ENCODE measurements at places on chromosomes 13 and 19.
A peak's percentile ranks its signal among the peaks of the same experiment; 100 is the strongest.

GRCh38 chr13:19961924-19962323 lies 3.4 kb downstream of the ZMYM2 start:
- DNase-seq, result no peak

- DNase-seq, result no peak
Measured at GRCh38 chr19:33279430-33280350, 22.6 kb downstream of the CEBPA start.

DNA sequence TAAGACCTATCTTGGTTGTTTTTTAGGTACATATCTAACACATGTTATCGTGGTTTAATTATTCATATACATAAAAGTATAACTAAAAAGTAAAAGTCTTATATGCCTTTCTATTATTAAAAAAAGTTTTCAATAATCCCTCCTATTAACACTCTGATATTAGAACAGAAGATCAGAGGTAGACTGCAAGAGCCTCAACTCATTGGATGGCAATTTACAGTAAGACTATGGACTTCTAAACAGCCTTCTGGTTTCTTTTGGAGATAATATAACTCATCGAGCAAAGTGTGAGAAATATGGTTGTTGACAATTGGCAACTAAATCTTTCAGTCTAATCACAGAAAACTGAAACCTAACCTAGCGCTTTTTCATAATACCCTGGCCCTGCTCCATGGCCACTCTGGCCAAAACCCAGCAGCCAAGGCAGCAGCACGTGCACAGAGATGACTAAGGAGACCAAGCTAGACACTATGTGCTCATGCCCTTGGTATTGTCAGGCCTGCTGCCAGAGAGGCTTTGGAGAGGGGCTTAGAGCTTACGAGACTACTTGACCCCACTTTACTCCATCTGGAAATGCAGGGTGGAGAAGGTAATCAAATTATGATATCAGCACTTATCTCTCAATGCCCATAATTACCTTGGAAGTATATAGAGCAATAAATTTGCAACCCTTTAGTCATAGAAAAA lies 40.6 kb upstream of the EEF1AKMT1 start:
- no peak for DNase-seq

GRCh38 chr19:49383599-49383998 lies 4.5 kb upstream of the KASH5 start:
- DNase-seq, result no peak

DNA sequence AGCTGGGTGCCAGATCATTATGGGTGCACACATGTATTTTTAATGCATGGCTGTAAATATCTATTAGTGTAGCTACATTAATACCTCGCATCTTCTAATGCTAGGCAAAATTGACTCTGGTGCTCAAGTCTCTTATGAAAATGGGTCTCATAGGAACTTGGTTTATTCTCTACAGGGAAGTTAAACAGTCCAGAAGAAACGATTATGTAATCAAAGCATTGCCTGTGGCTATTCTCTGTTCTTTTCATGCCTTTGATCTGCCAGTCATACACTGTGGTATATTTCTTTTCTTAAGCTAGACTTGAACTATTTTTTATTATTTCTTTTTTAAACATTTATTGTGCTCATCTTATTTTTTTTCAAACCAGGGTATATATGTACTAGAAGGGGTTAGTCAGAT lies 1015.0 kb downstream of the SLITRK1 start:
- no peak for DNase-seq

DNA sequence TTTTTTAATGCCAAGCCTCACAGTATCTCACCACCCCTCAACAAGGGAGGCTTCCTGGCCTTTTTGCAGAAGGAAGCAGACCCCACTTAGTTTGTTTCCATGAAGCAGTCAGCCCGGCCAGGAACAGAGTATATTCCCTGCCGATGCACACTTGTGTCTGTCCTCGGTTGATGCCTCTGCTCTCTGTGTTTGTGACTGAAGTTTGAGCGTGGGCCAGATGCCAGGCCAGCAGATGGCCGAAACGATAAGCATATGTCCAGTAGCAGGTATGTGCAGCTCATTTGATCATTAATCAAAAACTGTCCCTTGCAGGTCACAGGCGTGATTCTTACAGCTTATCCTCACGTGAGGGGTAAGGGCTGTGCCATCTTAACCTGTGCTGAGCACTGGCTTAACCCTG lies 144.0 kb downstream of the IRS2 start:
- no peak for DNase-seq

DNA sequence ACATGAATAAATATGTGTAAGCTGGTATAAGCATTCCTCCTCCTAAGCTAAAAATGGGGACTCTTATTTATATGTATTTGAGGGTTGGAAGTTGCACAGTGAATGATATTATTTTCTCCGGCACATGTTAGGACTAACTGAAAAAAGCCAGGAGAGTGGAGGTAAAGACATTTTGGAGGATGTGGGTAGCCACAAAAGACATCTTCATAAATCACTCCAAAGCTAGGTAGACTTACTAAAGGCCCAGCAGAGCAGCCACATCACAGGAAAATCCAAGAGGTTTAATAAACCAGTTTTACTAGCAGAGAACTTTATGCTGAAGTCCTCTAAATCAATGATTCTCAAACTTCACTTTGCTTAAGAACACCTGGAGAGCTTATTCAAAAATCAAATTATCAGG lies 424.7 kb downstream of the KCTD12 start:
- DNase-seq, result no peak

- DNase-seq, result no peak
Measured at GRCh38 chr19:30557212-30557611, 185.0 kb downstream of the ZNF536 start.

DNA sequence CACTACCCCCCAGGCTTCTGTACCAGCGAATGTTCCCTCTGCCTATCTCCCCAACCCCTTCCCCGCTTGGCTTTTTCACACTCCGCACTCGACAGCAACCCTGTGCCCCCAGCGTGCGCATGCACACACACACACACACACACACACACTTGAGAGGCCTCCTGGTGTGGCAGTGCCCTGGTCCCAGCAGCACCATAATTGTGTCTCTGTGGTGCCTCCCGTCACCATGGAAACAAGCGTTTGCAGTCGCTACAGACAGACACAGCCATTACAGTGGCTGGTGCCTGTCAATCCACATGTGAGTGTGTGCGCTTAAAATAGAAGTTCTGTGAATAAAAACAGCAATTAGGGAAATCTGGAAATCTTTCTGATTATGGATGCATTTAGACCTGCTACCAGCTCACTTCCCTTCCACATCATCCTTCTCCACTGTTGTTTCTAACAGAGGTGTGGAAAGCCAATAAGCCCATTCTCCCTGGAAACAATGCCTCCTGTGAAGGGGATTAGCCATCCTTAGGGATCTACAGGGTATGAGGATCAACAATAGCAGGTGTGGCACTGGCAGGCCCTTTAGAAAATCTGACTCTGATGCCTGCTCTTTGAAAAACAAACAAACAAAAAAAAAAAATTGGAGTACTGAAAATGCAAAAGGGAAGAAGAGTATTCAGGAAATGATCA lies 146.3 kb downstream of the DCLK1 start:
- no peak for DNase-seq

GRCh38 chr19:39871362-39871761 lies 25.2 kb upstream of the FBL start:
- DNase-seq, result no peak

DNA sequence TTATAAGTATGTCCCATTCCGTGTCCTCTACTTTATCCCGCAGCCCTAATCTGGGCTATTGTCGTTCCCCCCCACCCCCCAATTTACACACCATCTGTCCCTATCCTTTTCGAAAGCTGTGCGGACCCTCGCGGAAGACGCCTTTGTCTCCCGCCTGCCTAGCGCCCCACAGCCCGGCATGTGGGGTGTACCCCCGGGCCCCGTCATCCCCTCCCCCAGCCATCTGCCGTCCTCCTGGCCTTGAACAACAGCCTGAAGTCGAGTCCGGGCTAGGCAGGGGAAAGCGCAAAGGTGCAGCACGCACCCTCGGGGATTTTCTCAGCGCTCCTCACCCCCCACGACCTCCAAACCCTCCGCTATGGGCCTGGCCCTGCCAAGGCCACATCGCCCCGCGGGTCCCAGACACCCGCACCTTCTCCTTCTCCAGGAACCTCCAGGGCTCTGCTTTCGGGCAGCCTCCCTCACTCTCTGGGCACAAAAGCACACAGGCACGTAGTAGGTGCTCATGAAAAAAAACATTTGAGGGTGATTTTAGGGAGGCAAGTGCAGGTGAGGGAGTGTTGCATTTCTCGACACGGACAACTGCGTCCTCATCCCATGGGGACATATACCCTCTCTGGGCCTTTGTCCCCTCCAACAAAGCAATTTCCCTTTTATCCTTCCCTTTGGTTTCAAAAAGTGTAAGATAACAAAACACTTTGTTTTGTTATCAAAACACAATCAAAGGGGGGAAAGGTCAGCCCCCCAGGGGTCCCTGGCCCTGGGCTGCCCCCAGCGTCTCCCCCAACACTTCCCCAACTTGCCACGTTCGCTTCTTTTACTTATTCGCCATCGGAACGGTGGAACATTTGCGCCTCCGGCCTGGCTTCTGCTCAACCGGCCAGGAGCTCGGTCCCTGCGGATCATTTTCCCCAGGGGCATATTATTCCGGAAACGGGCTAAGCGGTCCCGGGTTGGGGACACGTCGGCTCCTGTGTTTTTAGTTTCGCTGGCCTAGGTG lies 16.4 kb downstream of the CCDC124 start:
- DNase-seq, result no peak

- DNase-seq, result no peak
Measured at GRCh38 chr19:54473071-54473891, at the start of gene CDC42EP5. CDC42EP5 (minus strand) TSS chr19:54473296; CDS start chr19:54465547, 7,749 bp downstream.

DNA sequence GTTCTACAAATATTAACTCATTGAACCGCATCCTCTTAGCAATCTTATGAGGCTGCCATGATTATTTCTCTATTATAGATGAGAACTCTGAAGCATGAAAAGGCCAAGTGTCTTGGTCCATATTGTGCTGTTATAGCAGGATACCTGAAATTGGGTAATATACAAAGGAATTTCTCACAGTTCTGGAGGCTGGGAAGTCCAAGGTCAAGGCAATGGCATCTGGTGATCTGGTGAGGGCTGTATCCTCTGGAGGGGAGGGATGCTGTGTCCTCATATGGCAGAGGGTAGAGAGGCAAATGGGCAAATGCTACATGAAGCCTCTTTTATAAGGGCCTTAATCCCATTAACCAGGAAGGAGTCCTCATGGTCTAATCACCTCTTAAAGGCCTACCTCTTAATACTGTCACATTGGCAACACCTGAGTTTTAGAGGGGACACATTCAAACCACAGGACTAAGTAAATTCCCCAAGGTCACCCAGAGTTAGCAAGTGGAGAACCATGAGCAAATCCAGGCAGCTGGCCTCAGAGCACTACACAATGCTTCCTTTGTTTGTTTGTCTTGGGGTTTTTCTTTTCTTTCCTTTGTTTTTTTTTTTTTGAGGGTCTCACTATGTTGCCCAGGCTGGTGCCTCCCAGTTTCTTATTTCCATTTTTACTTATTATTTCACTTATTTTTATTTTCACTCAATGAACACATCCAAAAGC lies 55.9 kb upstream of the LATS2 start:
- no peak for DNase-seq

DNA sequence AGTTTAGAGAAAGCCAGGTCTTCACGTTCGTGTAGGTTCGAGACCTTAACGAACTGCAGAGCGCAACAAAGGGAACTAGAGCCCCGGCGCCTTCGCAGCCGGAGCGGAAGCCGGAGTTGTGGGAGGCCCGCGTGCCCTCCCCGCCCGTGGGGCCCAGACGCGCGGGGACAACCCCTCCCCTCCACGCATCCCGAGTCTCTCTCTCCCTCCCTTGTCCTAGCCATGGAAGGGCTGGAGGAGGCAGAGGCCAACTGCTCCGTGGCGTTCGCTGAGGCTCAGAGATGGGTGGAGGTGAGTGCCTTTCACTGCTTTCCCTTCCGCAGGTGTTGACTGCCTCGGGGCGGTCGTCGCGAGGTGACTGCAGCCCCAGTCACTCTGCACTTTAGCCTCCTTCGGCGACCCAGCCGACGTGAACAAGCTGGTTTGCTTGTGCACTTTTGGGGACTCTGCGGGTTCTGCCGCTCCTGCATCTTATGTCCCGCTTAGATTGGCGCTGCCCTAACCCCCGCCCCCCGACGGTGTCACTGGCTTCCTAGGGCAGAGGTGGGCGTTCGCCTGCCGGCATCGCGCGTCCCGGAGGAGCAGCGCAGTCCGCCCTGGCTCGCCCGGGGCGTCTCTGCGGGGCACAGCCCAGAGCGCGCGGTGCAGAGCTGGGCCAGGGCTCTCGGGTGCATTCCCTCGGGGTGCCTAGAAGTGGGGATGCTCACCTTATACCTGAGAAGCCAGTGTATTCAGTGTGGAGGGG lies 478 bp downstream of the LMO7 start:
- peak; percentile 13 for DNase-seq

DNA sequence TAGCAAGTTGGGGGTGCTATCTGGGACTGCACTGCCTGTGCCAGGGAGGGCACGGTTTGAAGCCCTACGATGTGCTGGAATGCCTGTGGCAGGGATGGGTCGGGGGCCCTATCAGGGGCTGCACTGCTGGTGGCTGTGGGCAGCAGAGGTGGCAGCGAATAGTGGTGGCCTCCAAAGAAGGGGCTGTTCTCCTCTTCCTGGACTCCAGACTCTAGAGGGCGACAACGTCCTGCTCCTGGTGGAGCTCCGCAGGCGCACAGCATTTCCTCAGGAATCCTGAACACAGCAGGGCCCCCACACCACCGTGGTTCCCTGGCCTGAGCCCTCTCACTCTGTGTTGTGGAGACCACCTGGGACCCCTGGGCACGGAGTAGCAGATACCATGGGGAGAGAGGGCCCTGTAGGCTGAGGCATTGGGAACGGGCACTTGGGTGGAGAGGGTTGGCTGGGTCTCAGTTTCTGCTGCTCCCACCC lies 145.6 kb downstream of the TNFRSF19 start:
- DNase-seq, result no peak

- DNase-seq, result no peak
Measured at GRCh38 chr13:94177041-94177440, 302.4 kb downstream of the DCT start.

- peak; percentile 31 for DNase-seq
Measured at GRCh38 chr19:56566904-56567273, 379 bp upstream of the ZNF470 start.

GRCh38 chr19:54937926-54938325 lies 9.4 kb downstream of the NLRP7 start:
- DNase-seq, result no peak

- DNase-seq, result no peak
Measured at GRCh38 chr13:114078461-114079451, 53.7 kb downstream of the RASA3 start.

- no peak for DNase-seq
Measured at GRCh38 chr13:40343550-40344269, 322.7 kb downstream of the FOXO1 start.

DNA sequence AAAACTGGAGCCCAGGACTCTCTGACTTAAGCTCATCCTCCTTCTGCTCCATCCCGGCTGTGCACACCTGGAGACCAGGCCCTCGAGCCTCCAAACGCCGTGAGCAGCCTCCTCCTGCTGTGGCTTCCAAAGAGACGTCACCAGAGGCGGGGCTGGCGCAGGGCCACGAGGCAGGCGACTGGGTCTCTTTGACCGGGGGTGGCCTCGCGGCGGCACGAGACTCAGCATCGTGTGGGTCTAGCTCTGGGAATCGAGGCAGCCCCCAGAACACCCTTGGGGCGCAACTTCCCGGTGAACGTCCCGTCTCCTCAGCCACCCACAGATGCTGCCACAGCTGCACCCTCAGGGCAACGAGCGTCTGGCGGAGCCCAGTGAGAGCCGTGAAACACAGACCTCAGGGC lies 22.8 kb downstream of the RASA3 start:
- peak; percentile 38 for DNase-seq
